ENCODE measurements at places on chromosomes 1 and 21.

DNA sequence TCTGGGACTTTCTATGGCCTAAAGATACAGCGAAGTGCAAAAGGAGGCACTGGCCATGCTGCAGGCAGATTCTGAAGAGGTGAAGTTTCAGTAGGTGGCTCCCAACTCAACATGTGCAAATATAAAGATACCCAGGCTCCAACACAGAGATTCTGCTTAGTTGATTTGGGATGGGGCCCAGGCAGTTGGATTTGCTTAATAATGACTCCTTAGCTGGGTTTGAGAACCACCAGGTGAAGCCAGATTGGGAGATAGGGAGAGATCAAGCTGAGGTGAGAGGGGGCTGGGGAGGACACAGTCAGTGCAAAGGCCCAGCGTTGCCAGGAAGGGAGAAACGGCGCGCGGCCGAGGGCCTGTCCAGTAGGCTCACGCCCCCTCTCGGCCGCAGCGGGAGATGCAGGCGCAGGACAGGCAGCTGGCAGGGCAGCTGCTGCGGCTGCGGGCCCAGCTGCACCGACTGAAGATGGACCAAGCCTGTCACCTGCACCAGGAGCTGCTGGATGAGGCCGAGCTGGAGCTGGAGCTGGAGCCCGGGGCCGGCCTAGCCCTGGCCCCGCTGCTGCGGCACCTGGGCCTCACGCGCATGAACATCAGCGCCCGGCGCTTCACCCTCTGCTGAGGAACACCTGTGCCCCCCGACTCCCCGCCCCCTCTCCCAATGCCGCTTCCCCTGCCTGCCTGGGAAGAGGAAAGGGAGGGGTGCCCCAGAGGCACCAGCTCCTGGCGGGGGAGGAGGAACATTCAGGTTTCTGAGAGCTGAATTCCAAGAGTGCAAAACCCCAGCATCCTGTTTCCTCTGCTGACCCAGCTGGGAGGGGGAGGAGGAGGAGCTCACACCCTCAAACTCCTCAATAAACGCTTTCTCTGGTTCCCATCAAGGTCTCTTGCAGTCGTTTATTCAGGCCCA is 1.2 kb downstream of the FAM167B start:
- ATAC-seq = peak; percentile 12

DNA sequence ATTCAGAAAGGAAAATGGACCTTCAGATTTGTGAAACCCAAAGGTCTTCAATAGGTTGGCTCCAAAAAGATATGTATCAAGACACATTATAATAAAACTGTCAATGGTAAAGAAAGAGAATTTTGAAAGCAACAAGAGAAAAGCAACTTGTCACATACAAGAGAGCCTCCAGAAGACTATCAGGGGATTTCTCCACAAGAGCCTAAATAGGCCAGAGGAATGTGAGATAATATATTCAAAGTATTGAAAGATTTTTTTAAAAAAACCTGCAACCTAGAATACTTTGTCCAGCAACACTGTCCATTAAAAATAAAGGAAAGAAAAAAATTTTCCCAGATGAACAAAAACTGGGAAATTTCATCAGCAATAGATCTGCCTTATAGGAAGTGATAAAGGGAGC is 869.6 kb upstream of the ADGRL2 start:
- ATAC-seq = no peak

DNA sequence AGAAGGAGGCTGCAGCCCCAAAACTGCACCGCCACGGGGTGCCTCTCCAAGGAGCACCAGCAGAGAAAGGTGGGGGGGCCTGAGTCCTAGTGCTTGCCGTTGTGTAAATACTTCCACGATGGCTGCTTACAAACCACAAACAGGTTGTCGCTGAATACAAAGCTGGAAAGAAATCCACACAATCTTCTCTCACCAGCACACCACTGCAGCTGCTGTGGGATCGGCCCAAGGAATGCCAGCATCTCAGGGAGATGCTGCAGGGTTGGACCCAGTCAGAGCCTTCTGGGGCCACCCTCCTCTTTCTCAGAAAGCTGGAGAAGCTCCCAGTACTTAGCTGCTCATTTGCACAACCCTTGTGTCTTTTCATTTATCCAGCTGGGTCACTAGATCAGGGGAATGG is 3.0 kb upstream of the S100A14 start:
- ATAC-seq = no peak

- no peak for ATAC-seq
Measured at GRCh38 chr1:58155418-58156123, 391.0 kb downstream of the OMA1 start.

- ATAC-seq = no peak
Measured at GRCh38 chr1:147837129-147837963, 65.2 kb upstream of the GJA8 start.

- no peak for ATAC-seq
Measured at GRCh38 chr1:168146160-168146539, 9.4 kb upstream of the GPR161 start.

DNA sequence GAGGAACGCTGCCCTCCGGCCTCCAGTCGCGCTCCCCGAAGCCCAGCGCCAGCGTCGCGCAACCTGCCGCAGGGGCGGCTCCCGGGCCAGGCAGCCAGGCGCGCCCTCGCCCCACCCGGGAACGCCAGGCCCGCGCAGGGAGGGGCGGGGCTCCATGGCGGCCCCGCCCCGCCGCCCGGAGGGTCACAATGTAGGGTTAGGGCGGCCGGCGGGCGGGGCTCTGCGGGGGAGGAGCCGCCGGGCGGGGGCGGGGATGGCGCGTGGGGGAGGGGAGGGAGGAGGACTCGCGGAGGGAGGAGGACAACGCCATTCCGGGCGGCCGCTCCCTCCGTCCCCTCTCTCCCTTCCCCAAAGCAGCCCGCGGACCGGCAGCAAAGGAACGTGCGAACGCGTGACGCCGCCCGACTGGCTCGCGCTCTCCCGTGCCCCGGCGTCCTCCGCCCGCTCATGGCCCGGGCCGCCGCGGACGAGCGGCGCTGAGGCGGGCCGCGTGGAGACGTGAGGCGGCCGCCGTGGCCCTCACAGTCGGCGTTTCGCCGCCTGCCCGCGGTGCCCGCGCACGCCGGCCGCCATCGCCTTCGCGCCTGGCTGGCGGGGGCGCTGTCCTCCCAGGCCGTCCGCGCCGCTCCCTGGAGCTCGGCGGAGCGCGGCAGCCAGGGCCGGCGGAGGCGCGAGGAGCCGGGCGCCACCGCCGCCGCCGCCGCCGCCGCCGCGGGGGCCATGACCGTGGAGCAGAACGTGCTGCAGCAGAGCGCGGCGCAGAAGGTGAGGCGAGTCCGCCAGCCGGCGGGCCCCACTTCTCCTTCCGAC is at the start of gene USP25:
TSS of gene USP25 (plus strand) at position 309 of the 810 bp plus-strand sequence. CDS start at position 721, 412 bp downstream.
- ATAC-seq = peak; percentile 78

GRCh38 chr1:176801514-176802020 is 338.6 kb downstream of the PAPPA2 start:
- no peak for ATAC-seq

DNA sequence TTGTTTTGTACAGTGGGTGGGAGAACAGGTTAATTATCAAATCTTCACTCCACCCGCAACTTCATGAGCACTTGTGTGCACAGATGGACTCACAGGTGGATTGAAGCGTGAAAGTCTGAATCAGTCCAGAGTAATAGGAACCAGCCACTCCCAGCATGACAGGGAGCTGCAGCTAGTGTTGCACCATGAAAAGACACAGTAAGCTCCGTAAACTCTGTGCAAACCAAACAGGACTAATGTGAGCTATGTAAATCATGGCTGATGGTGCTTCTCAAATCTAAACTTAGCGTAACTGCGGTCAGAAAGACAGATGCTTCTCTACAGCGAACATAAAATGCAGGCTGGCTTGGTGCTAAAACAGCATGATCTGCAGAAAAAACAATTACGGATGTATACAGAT is 114.4 kb downstream of the CENPF start:
- no peak for ATAC-seq

DNA sequence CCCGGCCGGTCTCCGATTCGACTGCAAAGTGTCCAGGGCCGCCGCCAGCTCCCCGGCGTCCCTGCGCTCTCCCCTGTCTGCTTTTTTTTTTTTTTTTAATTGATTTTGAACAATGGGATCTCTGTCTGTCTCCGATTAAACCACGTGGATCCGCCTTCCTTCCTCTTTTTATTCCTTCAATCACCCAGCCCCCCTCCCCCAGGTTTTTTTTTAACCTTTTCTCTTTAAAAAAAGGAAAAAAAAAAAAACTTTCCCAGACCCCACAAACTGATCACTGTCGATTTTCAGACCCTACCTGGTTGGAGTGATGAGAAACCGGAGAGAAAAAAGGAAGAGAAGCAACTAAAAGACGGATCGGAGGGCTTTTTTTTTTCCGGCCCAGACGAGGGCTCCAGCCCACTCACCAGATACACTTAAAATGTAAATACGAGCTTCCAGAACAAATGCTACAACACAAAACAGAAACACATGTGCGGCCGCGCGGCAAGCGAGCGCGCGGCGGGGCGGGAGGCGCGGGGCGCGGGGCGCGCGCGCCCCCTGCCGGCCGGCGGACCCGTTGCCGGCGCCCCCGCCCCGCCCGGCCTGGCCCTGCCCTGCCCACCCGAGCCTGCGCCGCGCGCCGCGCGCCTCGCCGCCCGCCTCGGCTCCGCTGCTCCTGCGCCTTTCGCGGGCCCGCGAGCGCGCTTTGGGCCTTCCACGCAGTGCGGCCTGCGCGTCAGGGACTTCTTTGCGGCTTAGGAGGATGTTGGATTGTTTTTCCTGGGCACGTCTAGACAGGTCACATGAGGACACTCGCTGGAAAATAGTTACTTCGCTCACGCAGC is at the start of gene RCC2:
TSS of gene RCC2 (minus strand) at position 428 of the 824 bp plus-strand sequence. CDS start 1,163 bp downstream, outside the sequence.
- ATAC-seq = peak; percentile 76

GRCh38 chr1:76294482-76295194 is 220.1 kb downstream of the ST6GALNAC3 start:
- peak; percentile 71 for ATAC-seq

GRCh38 chr1:64184003-64184440 is 19.4 kb upstream of the UBE2U start:
- no peak for ATAC-seq

DNA sequence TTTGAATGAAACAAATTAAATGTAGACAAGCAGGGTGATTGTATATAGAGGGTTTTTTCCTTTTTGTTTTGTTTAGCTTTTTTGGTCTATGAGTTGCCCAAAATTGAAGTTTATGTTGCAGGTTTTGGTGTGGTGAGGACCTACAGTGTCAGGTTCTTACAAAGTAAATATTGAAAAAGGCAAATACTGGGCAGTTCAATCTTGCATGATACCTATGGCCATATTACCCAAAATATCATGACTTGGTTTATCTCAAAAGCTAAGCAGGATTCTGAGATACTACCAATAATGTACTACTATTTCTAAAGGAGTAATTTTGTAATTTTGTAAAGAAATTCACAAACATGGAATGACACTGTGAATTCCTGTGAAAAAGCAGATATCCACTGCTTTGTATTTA is 1.8 kb downstream of the DNAJB4 start:
- ATAC-seq = no peak

DNA sequence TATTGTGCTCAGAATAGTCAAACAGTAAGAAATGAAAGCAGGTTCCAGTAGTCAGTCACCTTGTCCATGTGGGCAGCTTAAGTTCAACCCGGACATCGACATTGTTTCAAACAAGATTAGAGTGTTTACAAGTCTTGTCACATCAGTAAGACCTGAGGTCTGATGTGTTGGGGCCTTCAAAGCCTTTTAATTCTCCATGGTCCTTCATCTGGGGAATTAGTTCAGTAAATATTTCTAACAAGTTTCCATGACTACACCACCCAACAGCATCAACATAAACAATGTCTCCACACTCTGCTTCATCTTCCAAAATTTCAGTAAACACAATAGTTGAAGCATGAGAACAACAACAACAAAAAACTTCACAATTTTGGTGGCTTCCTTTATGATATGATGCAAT is 15.1 kb upstream of the ADORA1 start:
- ATAC-seq = no peak

GRCh38 chr1:206864939-206865671 is at the start of gene IL20:
Gene IL20, plus strand, starts transcription at chr1:206865623. Its CDS starts 230 bp downstream, at chr1:206865853.
- ATAC-seq = peak; percentile 80

DNA sequence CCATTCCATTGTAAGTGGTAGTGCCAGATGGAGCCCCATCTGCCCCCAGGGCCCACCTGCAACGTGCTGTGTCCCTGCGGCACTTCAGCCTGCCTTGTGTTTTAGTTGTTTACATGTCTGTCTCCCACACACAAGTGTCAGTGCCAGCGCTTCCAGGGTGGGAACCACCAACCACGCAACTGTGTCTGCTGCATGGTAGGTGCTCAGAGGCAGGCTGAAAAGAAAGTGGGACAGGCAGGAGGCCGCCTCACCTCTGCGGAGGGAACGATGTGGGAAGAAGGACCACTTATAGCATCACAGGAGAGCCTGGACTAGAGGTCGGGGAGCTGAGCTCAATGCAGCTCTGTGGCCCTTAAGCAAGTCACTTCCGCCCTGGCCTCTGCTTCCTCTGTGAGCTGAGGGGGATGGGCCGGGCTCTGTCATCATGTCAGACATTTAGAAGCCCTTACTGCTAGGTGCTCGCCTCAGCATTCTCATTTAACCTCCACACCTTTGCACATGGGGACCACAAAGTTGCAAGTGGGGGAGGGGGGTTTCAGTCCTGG is 17.9 kb downstream of the SLC9A1 start:
- peak; percentile 97 for ATAC-seq

All from activated CD4-positive, CD25-positive, alpha-beta regulatory T cell treated with anti-CD3 and anti-CD28 coated beads, Interleukin-2, amount 50 U/mL, for 24 hours (primary cell).